ENCODE measurements at places on chromosomes 2 and 18.

- DNase-seq, result no peak
These were observed 323.5 kb upstream of the SKOR2 start for GRCh38 chr18:47574966-47575365.

DNA sequence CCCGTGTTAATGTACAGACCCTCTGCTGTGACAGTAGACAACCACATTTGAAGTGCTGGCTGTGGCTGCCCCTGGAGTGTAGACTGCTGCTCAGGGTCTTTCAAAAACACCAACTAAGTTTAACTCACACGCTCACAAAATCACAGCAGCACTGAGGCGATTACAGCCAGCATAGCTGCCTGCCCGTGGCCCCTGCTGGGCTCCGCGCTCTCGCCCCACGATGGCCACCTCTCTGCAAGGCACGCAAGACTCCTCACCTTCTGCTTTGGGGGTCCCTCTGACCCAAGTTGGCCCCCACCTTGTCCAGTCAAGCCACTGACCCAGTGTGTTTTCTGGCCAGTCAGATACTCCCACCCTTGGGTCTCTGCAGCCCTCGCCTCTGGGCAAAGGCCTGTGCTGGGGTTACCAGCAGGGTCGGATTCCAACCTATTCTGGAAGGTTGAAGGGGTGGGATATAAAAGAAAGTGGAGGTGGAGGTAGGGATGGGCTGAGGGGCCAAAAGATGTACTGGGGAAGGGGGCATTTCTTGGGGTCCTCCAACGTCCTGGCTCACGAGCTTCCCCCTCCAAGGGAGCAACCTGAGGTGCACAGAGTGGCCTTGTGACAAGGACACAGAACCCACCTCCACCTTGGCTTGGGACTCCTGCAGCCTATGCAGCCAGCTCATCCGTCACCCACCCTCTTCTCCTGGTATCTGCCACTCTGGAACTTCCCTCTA, 2.9 kb upstream of the B3GNT7 start:
- DNase-seq, result no peak

DNA sequence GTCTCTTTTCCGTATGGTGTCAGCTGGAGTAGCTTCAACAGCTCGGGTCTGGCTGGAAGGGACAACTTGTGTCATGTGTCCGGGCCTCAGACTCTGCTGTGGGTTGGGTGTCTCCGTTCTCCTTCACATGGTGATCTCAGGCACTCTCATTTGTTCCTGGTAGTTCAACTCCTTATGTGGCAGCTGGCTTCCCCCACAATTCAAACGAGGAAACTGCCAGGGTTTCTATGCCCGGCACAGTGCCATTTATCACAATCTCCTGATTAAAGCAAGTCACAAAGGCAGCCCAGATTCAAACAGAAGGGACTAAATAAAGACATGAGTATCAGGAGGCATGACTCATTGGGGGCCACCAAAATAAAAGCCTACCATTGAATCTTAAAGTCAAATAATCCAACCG, 22.7 kb downstream of the MRO start:
- no peak for DNase-seq

DNA sequence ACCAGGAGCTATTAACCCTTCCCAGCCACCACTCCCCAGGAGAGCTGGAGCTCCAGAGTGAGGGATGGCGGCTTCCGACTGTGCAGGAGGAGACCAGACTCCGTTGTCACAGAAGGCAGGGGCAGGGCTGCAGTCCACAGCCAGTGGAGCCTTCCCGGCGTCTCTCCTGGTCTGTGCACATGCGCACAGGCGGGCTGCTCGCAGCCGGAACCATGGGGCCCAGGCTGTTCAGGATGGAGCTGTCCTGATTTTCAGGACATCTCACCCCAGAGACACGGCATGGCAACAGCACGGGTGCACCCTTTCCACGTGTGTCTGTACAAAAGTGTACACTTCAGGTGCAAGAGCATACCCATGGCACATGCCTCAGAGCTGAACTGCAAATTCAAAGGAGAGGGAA, 28.9 kb downstream of the EIPR1 start:
- DNase-seq, result no peak

GRCh38 chr2:69177063-69177771, 164.2 kb downstream of the ANTXR1 start:
- DNase-seq, result no peak

Data from GM19239 (cell line).